ENCODE measurements at places on chromosomes 1 and 21. TPM values are rescaled to one million over a fixed set of nuclear protein-coding genes. Genes with fewer than 3 reads are reported as not detected.

The SMPDL3B gene
- 64.3 TPM for total RNA-seq

The ZNF648 gene
- total RNA-seq = not detected

- DNase-seq = no peak
Measured at GRCh38 chr1:66349242-66349641, 184.7 kb upstream of the SGIP1 start.

The SH2D1B gene
- total RNA-seq = 0.37 TPM

The CFHR3 gene
- total RNA-seq = not detected

DNA sequence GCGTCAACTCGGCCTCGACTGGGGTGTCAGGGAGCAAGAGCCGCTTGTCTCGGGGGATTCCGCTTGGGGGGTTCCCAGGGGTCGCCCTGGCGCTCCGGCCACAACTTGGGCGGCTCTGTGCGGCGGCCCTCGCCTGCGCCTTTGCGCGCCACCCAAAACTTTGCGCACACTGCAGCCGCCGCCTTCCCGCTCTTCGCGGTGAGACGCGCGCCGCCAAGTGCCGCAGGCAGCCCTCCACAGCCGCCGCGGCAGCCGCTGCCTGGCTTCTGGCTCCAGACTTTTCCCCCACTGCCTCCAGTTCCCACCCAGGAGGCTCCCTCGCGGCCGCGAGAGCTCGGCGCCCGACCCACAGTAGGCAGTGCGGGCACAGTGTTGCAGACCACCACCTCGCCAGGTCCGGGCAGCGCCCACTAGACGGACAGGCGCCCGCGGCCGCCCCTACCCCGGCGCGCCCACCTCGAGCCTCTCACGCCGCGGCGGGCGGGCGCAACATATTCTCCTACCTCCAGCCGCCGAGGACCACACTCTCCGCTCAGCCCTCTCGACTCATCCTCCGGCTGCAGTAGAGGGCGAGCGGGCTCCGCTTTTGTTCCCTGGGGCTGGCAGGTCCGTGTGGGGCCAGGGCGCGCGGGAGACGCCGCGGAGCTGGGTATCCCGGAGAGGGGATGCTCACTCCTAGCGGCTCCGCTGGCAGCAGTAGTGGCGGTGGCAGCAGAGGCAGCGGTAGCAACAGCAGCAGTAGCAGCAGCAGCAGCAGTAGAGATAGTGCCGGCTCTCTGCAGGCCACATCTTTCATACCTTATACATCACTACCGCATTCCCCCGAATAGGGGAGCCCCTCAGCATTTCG is 296.6 kb downstream of the OMA1 start:
- no peak for DNase-seq

Measured in transverse colon (tissue), 4 donors.